ENCODE measurements at places on chromosomes 6 and 20.

DNA sequence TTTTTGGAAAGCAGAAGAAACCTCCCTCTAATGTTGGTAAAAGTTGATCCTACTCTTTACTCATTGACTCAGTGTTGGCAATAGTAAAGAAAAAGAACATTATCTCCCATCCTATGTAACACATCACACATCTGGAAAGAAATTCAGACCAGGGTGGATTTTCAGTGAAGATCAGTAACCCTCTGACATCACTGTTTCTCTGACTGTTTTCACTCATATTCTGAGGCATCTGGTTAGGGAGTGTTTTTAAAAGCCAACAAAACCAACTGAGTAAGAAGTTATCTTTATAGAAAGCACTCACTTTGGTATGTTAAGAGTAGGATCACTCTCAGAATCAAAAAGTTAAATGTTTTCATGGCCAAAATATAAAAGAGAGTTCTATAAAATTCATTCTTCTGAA, 143.6 kb downstream of the DST start:
- DNase-seq, result no peak

DNA sequence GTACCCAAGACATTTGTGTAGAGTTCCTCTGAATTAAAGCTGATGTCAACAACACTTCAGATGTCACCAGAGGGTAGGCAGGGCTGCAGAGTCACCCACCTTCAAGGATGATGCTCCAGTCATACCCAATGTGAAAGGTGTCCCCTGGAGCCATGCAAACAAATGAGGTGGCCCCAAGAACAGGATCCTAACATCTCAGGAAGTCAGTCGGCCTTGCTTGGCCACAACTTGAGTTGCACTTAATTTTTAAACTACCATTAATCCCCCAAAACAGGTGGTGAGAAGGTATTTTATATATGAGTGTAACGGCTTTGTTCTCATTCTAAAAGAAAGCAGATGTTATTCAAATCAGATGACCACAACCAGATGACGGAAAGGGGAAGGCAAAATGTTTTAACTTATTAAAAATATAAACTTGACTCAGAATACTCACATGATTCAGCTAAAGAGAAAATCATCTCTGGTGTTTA, 21.1 kb upstream of the SERPINB1 start:
- no peak for DNase-seq

GRCh38 chr6:10449751-10450150, 34.9 kb upstream of the TFAP2A start:
- DNase-seq, result no peak

DNA sequence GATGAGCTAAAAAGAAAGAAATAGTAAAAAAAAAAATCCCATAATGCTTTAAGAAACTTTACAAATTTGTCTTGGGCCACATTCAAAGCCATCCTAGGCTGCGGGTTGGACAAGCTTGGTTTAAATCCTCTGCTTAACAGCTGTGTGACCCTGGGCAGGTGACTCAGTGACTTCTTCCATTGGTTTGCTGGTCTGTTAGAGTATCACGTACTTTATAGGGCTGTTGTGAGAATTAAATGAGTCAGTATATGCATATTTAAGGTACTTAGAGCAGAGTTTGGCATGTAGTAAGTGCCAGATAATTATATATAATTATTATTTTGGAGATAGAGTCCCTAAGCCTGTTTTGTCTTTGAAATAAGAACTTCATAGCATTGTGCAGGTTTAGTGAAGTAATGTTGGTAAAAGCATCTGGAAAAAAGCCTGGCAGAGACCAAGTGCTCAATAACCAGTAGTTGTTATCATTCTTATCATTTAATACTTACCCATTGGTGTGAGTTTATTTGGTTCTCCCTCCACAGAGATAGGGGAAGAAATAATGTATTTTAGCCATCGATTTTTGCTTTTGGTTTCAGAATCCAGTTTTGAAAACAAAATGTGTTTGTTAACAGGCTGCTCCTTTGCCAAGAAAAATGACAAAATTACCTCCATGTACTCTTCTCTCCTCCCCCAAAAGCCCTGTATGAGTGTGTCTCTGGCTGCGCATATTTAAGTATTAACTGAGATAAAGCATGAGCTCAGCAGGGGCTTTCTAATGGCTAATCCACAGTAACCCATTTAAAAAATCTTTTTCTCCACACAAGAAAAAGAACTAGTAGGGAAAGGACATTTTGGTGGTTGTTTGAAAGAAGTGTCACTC, 67.2 kb downstream of the FOXO3 start:
- DNase-seq, result no peak

DNA sequence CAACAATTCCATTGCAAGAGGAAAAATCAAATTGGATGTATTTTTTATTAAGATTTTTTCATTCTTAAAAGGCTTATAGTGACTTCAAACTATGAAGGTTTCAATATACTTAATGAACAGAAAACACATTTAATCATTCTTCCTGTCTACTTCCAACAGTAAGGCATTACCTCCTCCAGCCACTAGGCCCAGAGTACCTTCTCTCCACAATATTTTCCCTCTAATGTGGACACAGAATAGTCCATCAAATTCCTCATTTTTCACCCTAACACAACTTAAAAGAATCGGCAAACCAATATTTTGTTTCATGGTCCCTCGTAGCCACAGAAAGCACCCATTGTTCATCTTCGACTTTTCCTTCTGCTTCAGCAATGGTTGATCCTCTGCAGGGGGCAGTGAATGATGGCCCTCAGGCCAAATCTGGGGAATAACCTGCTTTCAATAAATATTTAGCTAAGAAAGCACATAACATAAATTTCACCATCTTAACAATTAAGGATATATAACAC, 335.4 kb upstream of the ID4 start:
- no peak for DNase-seq

- DNase-seq, result no peak
Measured at GRCh38 chr20:59835448-59836395, 97.7 kb downstream of the SYCP2 start.

DNA sequence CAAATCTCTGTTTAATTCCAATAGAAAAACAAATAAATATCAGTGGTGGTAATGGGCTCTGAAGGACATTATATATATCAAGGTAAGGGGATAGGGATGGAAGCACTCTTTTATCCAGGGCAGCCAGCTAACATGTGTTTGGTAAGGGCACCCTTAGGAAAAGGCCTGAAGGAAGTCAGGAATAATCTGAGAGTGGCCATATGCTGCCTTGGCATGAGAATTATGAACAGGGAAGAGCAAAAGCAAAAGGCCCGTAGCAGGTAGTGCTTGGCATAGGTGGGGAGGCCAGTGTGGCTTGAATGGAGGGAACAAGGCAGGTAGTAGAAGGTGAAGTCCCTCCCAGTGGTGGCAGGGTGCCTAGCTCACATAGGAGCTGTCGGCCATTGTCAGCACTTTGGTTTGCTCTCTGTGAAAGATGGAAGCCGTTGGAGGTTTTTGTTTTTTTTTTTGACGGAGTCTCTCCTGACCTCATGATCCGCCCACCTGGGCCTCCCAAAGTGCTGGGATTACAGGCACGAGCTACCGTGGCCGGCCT, 39.6 kb upstream of the CSE1L start:
- DNase-seq, result no peak

DNA sequence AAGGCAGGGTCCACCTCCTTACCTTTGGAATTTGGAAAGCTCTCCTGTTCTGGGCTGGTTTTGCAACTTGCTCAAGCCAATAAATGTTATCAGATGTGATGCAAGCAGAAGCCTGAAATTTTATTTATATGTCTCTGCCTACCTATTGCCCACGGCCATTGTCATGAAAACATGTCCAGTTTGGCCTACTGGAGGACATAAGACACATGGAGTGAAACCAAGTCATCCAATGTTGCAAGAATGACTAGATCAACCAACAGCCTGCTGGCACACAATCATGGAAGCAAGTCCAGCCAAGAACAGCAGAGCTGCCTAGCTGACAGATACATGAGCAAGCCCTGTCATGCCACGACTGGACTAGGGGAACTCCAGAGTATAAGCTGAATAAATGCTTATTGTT, 56.7 kb upstream of the IRAK1BP1 start:
- no peak for DNase-seq

DNA sequence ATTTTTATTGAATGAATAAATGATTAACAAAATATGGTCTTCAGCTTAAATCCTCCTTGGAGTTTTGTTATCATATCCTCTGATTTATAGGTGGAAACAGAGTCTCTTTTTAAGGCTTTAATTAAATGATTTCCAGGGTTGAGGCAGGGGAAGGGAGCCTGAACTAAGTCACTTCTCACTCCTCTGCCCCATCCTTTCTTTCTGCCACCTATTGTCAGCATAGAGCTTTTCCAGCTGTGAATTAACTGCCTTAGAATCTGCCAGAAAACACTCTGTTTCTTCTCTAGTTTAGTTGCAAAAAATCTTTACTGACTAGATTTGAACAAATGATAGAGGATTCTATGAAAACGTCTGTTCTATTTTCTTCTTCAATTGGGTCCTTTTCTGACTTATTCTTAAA, 9.8 kb downstream of the OGFRL1 start:
- no peak for DNase-seq

- no peak for DNase-seq
Measured at GRCh38 chr6:37865504-37865903, 46.0 kb downstream of the ZFAND3 start.

DNA sequence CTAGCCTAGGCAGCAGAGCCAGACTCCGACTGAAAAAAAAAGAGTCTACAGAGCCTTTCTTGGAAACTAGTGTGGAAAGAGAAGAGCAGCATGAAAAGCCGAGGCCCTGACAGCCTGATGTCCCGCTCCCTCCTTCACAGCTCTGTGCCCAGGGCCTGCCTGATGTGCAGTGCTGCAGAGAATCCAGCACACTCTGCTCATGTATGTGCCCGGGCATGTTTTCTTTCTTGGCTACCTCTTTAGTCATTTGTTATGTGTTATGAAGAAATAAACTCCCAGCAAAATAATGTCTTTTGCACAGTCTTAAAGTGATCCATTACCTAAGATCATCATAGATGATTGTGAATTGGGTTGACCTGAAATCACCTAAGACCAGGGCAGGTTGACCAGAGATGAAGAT, 78.1 kb upstream of the EZR start:
- no peak for DNase-seq

- no peak for DNase-seq
Measured at GRCh38 chr6:14472255-14472985, 354.8 kb downstream of the CD83 start.

GRCh38 chr20:17542993-17543412, 11.8 kb upstream of the BFSP1 start:
- no peak for DNase-seq

DNA sequence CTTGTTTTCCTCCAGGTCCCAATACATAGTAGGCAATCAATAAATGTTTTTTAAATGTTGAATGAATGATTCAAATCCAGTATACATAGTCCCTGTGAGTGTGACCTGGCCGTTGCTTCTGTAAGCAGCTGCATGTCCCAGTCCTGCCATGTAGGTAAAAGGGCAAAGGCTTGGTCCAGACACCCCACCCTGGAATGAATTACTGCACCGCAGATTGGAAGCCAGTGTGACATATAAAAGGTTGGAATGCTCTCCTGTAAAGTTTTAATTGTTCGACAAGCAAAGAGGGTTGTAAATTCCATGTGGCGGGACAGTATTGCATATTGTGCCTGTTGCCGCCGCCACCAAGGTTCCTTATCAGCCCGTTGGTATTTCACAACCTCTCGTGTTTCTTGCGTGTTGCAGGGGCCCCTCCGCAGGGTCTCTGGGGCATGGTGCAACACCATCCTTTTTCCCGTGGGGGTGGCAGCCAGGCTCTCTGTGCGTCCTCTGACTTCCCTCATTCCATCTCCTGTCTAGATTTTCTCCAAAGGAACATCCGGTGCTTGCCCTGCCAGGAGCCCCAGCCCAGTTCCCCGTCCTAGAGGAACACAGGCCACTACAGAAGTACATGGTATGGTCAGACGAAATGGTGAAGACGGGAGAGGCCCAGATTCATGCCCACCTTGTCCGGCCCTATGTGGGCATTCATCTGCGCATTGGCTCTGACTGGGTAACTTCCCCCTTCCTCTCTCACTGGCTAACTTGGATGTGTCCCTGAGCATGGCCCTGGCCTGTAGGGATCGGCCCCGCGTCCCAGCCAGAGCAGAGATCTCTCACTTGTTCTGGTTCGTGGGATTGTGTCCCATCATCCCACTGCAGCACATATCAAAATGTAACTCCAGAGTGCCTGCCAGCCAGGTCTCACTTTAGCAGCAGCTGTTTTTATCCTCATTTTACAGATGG, 20.3 kb downstream of the POFUT1 start:
- DNase-seq, result no peak

DNA sequence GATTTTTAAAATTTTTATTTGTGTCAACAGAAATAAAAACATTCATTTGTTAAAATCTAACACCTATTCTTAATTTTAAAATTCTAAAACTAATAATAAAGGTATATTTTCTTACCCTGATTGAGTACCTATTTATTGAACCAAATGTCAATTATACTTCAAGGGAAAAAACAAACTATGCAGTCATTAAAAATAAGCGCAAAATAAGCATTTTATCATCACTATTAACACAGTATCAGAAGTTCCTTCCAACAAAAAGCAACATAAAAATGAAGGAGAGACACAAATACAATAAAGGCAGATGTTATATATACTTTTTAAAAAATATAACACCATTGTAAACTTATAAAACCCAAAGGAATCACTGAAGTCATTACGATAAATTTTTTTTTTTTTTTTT, 52.7 kb downstream of the ZHX3 start:
- no peak for DNase-seq

DNA sequence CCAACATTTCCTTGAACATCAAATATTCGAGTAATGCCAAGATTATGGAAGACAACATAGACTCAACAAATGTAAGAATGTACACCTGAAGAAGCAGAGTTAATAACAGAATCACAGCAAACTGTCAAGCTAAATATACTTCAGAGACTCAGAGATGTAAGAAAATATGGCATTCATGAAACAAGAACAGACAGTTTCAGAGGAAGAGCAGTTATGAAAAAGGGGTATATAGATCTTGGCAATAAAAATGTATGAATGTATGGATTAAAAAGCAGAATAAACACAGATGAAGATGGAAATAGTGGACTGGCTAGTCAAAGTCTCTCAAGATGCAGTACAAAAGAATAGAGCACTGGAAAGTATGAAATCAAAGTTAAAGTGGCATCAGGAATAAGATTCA, 18.4 kb downstream of the RRAGD start:
- no peak for DNase-seq

- DNase-seq, result no peak
Measured at GRCh38 chr20:41356951-41357350, 9.7 kb downstream of the EMILIN3 start.

DNA sequence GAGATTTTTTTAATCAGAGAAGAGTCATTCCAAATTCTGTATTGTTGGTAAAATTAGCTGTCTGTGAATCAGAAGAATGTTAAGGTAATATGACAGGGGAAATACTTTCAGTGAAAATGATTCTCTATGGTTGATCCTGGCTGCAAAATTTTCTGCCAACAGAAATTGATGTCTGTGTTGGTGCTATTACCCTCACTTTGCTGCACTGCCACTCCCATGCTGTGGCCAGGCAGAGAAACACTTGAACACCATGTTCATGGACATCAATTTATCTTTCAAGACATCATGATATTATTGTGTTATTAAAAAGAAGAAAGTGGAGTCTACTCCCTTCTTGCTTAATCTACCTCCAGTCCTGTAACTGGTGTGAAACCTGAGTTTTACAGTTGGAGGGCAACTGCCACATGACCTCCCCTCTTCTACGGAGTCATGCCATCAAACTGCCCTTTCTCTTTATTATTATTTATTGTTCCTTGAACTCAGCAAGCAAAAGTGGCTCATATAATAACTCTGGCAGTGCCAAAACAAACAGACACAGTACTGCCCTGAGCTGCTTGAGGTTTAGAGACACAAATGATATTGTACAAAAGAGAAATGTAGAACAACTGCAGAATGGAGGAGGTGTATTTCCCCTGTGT, 288.0 kb upstream of the JAG1 start:
- DNase-seq, result no peak

- DNase-seq, result no peak
Measured at GRCh38 chr20:62925076-62925419, 1.3 kb downstream of the DIDO1 start.

GRCh38 chr20:42083280-42083679, 465.1 kb upstream of the CHD6 start:
- DNase-seq, result no peak

Measured in forelimb muscle (tissue), 1 donor.